A549 treated with RU486 at 1 μM for 4 hours (cell line): ENCODE measurements at places on chromosomes 6 and 20. TPM values are rescaled to one million over a fixed set of nuclear protein-coding genes. Genes with fewer than 3 reads are reported as not detected.

The SYNCRIP gene
- 95.1 to 144 TPM (median 131 TPM) in 5 replicates for total RNA-seq

The SAMD5 gene
- 0.41 to 0.73 TPM (median 0.66 TPM) in 5 replicates for total RNA-seq

The DNAH8 gene
- total RNA-seq: not detected in 5 replicates

The BTN1A1 gene
- total RNA-seq: not detected in 5 replicates

The LY6G6C gene
- 0.20 TPM in 1 of 5 replicates, not detected in the others for total RNA-seq

The ENPP3 gene
- total RNA-seq: not detected in 5 replicates

The APOM gene
- 2.8 to 3.3 TPM (median 2.9 TPM) in 5 replicates for total RNA-seq

The TFAP2B gene
- not detected in 5 replicates for total RNA-seq

The PHACTR1 gene
- total RNA-seq: 0.05 TPM in 1 of 5 replicates, not detected in the others

The EFCAB8 gene
- total RNA-seq: not detected in 5 replicates

The DUSP15 gene
- 0.57 to 1.8 TPM (median 0.95 TPM) in 5 replicates for total RNA-seq

The TBPL1 gene
- 10.3 to 29.2 TPM (median 26.1 TPM) in 5 replicates for total RNA-seq

The CST2 gene
- total RNA-seq: 0.23 to 0.53 TPM (median 0.38 TPM) in 3 of 5 replicates, not detected in the others

The HRH3 gene
- total RNA-seq: not detected in 5 replicates

The TBXT gene
- total RNA-seq: not detected in 5 replicates
